ENCODE measurements at places on chromosomes 3 and 15.

- DNase-seq: no peak
Measured at GRCh38 chr15:75309711-75310110, 26.2 kb upstream of the COMMD4 start.

- DNase-seq: no peak
Measured at GRCh38 chr3:195059006-195059350, 212.0 kb downstream of the XXYLT1 start.

DNA sequence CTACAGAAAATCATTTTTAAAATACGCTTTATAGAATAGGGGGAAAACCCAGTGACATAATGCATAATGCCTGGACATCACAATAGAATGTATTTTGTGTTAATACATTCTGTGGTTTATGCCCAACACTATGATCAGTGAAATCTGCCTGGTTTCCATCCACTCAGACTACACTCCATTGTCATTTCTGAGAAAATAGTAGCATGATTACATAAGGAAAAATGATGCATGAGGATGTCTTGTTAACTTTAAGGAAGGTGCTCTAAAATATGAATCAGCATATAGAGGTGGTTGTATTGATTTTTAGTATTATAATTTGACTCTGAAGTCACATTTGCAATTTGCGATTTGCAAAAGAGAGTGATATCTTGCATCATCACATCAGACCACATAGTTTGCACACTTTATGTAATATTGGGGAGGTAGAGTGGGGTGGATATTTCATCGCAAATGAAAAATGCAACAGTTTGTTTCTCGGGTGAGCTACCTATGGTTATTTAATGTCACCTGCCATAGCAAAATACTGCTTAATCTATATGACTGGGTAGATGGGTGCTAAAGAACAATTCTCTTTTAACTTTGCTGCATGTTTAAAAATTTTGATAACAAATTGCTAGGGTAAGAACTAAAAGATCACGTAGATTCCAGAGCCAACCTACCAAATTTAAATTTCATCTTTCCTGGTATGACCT, 403.9 kb downstream of the IL5RA start:
- no peak for DNase-seq

GRCh38 chr3:35651851-35652250, 12.5 kb downstream of the ARPP21 start:
- no peak for DNase-seq

DNA sequence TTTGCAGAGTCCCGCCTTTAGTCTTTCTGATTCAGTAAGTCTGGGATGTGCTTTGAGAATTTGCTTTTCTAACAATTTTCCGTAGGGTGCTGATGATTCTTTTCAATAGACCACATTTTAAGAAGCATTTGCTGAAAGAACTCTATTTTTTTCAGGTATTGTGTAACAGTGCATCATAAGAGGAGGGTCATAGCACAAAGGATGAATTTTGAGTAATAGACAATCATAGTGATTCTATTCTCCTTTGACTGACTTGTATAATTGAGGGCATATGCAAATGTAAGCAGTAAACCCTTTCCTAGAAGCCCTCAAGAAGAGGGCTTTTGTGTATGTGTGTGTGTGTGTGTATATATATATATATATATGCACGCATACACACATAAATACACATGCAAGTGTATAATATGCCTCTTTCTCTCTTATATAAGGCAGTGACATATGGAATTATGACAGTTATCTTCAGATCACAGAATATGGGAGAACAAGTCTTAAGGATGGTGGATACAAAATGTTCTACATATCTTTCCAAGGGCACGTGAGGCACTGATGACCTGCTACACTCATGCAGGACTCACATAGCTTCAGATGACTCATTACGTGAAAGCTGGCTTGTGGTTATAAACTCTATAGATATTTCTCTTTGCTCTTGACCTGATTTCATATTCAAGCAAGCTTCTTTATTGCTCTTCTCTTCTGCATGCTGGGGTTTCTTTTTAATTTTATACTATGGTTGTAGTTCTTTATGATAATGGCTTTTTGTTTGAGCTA, 6.5 kb upstream of the PLSCR1 start:
- DNase-seq: no peak

GRCh38 chr3:4387210-4388204, 79.6 kb downstream of the SUMF1 start:
- DNase-seq: no peak

DNA sequence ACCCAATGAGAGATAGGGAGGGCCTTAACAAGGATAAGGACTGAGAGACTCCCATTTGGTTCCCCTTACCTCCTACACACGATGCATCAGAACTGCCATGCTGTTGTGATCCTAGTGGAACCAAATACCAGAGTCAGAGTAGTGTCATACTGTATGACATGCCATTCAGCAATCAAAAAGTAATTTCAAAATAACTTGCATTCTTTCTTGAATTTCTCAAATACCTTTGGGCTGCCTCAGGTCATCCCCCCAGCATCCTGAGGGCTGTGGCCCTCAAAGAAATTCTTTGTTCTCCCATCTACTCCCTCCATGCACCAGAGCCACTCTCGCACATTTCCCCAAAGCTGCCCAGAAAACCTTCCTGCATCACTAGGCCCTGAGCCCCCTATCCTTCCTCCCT, 68.9 kb upstream of the PPP2R3A start:
- DNase-seq: no peak

GRCh38 chr3:32640939-32641338, 44.0 kb upstream of the CNOT10 start:
- DNase-seq: no peak

DNA sequence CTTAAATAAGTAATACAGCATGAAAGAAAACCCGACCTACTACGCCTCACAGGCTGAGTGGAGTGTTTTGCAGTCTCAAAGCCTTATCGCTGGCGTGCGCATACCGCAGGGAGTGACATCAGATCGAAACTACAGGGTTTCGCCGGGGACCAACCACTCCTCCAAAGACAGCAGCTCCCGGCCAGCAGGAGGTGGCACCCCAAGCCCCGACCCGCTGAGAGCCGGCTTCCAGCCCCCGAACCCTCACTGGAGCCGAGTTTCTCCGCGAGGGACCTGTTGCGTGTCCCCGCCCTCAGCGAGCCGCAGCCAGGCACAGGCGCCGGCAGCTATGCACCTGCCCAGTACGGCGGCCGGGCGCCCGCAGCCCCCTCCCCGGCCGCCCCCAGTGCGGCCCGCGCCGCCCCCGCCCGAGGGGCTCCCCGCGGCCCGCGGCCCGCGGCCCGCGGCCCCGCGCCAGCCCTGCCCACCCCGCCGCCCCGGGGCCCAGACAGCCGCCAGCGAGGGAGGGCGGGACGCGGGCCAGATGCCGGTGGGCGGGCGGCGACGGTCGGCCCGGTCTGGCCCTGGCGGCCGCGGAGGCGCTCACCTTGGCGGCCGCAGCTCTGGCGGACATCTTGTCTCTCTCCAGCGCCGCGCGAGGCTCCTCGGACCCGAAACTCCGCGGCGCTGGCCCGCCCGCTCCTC, 710 bp downstream of the TJP1 start:
- DNase-seq: no peak

DNA sequence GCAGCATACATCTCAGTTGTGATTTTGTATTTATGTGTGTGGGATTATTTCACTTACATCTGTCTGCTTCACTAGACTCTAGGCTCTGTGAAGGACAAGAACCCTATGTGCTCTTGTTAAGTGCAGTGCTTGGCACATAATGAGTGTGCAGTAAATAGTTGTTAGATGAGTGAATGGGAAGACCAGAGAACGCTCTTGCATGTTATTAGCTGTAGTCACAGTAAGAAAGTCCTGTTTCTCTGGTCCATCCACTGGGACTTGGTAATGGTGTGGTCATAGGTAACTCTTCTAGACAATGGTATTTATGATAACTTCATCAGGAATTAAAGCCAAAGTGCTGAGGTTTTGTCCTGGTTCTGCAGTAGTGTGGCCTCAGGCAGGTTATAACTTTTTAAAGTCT, 1.4 kb upstream of the AQP9 start:
- DNase-seq: no peak

DNA sequence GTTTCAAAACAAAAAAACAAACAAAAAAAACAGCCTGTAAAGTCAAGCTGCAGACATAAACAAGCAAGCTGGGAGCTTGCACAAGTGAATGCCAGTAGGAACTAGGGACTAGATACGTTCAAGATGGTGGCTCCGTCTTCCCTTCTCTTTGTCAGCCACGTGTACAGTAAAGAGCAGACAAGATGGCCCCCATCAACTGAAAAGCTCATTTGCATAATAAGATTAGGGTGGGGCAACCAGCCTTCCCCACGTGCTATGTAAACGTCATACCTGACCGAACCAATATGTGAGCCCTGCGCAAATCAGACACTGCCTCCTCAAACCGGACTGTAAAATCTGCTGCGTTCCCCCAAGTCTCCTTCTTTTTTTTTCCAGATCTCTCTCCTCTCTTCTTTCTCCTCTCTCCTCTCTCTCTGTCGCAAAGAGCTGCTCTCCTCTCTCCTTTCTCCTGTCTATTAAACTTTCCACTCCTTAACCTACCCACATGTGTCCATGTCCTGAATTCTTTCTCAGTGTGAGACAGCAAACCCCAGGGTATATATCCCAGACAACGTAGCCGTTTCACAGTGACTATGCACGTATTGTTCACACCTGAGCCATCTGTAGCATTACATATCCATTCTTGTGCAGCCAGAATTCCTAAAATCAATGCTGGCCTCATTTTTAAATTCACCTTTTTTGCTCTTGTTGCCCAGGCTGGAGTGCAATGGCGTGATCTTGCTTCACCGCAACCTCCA, 31.2 kb upstream of the FXR1 start:
- DNase-seq: no peak

GRCh38 chr3:468172-468571, 271.6 kb downstream of the CHL1 start:
- DNase-seq: no peak

DNA sequence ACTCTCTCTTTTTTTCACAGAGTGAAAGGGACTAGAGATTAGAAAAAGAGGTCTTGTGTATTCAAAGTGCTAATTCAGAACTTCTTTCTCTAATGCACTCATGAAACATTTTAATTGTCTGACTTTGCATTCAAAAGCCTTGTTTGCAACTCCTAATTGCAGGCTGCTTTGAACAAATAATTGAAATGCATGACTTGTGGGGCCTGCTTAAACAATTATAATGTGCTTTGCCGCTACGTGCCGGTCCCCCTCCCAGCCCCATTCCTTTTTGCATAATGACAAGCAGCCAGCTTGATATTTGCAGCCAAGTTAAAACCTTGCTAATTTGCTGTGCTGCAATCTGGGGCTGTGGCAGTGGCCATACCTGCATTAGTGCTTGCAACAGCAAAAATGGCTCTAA, 114.5 kb downstream of the FOXB1 start:
- no peak for DNase-seq

GRCh38 chr15:66503780-66504562, 684 bp downstream of the RPL4 start:
- no peak for DNase-seq

- DNase-seq: no peak
Measured at GRCh38 chr3:158267015-158267414, 157.1 kb downstream of the RSRC1 start.

- DNase-seq: no peak
Measured at GRCh38 chr3:56051052-56051451, 417.2 kb downstream of the ERC2 start.

DNA sequence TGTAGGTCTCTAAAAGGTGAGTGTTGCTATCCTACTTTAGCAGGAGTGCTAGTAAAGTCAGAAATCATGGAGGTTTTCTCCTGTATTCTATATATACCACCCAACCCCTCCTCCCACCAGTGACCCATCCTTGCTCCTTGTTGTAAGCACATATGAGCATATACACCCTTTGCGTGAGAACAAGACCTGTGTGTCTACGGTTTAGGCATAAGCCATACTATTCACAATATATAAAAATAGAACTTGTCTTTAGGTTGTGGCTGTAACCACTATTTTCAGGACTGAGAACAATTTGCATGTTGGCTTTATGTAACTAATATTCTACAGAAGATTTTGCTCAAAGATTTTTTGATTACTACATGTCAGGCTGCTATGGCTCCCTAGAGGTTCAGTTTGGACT, 59.1 kb upstream of the TOP2B start:
- DNase-seq: no peak

- no peak for DNase-seq
Measured at GRCh38 chr3:134839990-134840389, 44.9 kb downstream of the EPHB1 start.
